ENCODE measurements at places on chromosomes 6 and 20. TPM values are rescaled to one million over a fixed set of nuclear protein-coding genes. Genes with fewer than 3 reads are reported as not detected.
A peak's percentile ranks its signal among the peaks of the same experiment; 100 is the strongest.

DNA sequence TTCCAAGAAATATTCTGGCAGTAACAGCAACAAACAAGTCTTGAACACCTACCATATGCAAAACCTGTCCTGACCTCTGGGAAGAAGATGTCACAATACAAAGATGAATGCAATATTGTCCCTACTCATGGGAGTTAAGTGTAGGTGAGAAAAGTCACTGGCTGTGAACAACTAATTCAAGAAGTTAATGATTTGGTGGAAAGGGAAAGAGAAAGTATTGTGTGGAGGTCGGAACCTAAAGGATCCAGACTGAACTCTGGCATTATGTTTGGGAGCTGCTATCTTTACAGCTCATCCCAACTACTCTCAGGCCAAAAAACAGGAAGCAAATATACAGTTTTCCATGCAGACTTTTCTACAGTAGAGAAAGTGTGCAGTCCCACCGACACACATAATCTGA lies 285.3 kb upstream of the PRDM1 start:
- DNase-seq, result no peak

DNA sequence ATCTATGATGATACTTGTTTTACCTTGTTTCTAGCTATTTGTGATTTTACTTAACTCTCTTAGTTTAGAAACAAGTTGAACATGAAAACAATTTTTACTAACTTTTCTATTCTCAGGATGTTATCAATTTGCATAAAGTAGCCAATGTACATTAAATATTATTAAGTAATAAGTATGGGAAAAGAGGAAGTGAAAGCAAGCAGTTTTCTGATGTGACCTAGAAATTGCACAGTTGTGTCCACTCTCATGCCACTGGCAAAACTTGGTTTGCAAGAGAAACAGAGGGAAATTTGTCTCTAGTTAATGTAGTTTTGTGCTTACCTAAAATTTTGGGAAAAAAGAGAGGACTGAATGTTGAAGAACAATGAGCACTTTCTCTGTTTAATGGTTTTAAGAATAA lies 19.2 kb upstream of the TSPYL1 start:
- no peak for DNase-seq

Gene LINC00237
- total RNA-seq, result 0.41 TPM

DNA sequence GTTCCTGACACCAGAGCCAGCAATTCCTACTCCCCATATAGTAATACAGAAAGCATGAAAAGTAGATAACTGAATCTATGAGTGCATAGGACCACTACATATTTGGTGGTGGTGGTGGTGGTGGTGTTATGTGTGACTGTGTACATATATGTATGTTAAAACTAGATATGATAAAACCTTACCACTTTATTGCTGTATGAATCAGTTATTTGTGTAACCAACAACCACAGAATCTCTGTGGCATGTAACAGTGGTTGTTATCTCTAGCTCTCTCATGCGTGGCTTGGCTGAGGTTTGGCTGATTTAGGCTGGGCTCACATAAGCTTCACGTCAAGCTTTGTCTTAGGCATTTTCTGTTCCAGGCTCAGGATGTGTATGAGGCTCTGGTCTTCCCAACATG lies 55.7 kb downstream of the PLCB1 start:
- no peak for DNase-seq

GRCh38 chr20:62246872-62247652 lies 8.7 kb downstream of the OSBPL2 start:
- no peak for DNase-seq

DNA sequence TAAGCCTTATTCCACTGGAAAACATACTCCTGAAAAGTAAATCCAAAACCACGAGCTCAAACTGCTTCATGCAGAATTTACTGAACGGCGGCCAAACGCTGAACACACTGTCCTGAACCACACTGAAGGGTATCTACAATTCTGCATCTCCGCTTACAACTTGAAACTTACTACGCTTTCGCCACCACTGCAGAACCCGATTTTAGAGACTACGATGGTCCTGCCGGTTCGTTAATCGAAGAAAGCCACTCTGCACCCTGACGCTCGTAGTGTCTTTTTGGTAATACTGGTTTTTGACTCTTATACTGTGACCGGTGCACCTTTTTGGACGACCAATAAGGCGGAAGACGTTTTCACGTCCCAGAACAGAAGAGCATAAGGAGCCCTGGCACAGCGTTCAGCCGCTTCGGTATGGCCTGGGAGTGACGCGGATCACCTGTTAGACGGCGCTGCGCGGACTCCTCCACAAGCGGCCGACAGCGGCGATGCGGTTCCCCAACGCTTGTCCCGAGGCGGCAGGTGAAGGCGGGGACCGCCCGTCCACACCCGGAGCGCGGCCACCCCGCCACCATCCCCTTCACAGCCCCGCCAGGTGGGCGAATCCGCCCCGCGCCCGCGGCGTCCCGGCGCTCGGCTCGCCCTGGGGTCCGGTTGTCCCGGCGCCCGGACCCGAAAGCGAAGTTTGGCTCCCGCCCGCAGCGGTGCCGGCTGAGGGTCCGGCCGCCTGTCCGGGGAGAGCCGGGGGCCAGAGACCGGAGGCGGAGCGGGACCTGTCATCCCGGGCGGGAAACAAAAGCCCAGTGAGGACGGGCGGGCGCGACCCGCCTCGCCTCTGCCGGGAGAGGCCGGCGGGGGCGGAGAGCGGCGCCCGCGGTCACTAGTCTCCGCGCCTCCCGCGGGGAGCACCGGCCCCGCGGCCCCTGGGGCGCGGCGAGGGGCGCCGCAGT lies 784 bp downstream of the FKBP5 start:
- peak; percentile 70 for DNase-seq

DNA sequence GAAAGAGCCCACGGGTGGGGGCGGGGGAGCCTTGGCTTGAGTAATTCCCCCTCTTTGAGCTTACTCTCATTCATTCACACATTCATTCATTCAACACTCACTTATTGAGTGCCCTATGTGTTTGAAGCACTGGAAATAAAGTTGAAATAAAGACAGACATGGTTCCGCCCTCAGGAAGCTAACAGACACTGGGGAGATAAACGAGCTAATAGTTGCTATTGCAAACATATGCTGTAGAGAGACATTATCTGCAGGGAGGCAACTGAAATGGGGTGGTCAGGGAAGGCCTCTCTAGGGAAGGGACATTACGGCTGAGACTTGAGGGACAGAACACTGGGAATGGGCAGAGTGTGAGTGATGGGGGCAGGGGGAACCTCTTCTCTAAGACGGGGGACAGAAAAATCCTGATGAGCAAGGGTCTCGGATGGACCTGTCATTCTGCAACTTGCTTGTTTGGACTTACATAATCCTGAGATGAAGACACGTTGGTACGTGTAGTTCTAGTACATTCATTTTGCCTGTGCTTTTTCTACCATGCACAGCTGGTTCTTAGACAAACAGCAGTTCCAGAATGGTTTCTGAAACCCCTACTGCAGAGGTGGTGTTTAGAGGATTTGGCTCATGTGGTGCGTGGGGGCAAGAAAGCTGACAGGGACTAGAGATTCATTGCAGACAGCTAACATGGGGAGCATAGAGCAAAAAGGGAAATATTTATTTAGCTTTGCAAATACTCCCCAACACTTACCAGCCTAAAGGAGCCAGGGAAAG lies 71.1 kb upstream of the BLCAP start:
- no peak for DNase-seq

DNA sequence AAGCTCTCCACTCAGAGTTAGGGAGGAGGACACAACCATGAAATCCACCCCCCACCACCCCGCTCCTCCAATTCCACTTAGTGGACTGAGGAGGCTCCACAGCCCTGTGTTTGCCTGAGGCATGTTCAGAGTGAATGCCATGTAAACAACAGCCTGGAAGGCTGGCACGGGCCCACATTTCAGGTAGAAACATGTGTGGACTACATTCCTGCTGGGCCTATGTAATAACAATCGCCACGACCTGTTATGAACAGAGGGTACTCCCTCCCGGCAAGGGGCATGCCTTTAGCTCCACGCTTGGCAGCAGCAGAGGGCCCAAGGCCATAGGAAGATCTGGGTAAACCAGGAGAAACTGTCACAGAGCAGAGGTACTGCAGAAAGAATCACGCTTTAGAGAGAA lies 65.5 kb downstream of the ISM1 start:
- no peak for DNase-seq

DNA sequence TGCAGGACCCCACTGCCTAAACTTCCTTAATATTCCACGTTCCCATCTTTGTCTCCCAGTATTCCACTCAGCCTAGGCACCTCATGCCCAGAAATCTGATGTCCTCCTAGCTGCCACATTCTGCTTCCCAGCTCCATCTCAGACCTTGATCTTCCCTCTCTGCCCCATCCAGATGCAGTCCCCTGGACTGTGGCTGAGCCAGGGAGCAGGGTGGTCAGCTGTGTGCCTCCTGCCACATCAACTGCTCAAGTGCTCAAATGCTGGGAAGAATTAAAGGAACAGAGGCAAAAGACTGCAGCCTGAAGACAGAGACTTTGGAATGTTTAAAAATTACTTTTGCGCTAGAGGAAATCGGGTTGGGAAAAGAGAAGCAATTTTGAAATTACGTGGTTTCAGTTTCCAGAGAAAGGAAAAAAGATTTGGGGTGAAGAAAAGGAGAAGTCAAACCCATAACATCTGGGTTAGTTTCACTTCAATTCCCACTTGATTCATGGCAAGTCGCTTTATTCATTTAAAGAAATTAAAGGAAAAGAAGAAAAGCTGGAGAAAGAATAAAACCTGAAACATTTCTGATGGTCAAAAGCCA lies 704.8 kb downstream of the PTPRT start:
- no peak for DNase-seq

DNA sequence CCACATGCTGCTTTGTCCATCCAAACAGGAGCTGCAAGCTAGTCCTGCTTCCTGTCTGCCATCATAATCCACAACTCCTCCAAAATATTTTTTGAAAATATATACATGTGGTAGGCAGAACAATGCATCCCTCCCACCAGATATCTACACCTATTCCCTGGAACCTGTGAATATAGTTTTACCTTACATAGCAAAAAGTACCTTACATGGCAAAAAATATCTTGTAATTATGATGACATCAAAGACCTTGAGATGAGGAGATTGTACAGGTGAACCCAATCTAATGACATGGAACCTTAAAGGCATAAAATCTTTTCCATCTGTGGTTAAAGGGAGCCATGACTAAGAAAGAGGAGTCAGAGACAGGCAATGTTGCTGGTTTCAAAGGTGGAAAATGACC lies 15.3 kb upstream of the RGS17 start:
- no peak for DNase-seq

DNA sequence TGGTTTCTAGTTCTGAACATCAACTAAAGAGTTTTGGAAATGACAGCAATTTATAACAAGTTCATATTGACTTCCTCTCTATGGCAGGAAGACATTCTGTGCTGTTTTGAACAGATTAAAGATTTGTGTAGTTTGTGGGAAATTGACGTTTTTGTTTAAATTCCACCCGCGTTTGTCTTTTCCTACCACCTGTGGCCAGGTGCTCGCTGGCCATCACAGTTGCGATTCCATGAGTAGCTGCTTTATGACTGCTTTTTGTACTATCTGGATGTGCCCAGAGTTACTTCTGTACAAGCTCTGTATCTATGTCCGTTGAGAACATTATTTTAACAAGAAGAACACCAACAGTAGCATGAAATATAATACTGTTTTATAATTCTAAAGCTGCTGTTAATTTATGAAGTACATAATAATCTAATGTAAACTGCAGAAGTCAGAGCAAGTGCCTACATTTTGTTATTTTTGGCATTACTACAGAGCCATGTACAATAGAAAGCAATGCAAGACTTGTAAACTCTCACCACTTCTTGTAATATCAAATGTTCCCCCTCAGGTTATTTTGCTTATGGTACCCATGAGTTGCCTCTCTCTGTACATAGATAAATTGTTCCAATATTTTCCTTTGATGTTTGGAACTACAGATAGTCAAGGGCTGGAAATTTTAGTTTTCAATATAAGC lies 33.5 kb downstream of the ZBTB2 start:
- DNase-seq, result no peak

DNA sequence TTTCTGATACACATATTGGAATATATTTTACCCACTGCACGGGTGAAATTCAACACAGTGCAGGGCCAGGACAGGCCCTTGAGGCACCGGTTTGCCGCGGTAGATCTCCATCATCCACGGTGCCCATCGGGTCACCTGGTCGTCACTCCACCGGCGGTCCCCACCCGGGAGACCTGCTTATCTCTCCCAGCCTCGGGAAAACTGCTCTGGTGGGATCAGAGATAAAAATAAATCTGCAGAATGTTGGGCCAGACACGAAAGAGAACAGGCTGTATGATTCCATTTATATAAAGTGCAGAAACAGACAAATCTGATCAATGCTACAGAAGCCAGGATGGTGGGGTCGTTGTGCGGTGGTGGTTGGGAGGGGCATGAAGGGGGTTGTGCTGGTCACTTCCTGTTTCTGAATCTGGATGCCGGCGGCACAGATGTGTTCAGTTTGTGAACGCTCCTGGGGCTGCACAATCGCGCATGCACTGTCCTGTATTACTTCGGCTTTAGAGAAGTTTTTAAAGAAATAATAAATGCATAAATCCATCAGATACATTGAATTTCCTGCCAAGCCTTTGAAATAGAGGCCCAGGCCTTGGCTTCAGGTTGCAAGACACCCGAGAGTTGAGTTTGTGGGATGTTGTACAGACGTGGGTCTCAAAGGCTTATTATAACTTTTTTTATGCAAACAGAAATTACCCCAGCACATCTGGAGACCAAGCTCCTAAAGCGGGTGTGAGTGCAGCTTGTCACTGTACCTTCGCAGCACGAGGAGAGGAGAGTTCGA lies 54.3 kb downstream of the ANKRD60 start:
- DNase-seq, result no peak

DNA sequence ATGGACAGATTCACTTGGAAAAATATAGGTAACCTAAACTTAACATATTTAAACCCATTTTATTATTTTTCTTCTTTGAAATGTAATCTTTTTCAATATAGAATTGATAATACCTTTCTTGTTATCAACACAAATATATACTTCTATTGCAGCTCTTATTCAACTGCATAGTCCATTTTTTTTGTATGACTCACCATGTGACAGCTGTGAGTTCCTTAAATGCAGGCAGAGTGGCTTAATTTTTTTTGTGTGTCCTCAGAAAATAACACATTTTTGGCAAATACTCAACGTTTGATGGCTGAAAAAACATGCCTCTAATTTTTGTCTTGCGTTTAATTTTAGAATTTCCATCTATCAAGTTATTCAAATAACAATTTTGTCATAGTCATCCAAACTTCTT lies 454.8 kb downstream of the PHF3 start:
- no peak for DNase-seq

DNA sequence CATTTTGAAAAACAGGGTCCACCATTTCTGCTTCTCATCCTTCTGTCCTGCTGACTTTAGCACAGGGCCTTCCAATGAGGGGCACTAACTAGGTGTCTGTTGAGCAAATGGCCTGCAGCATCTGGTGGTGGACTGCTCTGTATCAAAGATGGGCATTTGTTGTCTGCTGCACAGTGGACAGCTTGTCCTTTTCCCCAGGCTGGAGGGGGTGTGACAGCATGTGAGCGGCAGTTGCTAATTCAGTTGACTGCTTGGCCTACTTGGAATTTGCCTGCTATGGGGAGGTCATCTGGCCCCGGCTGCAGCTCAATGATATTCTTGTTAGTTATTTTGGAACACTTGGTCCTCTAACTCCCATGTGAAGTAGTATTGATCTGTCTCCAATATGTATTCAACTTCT lies 93.7 kb downstream of the SH3BGRL2 start:
- no peak for DNase-seq

- DNase-seq, result peak; percentile 47
Measured at GRCh38 chr20:53642196-53643030, 48.8 kb upstream of the ZNF217 start.

GRCh38 chr6:52512199-52512598 lies 64.7 kb downstream of the TRAM2 start:
- no peak for DNase-seq

All from activated T-cell treated with anti-CD3 and anti-CD28 coated beads, Interleukin-2, amount 50 U/mL, for 72 hours (primary cell).